ENCODE measurements at places on chromosomes 4 and X. TPM values are rescaled to one million over a fixed set of nuclear protein-coding genes. Genes with fewer than 3 reads are reported as not detected.

The ZCCHC18 gene
- total RNA-seq = not detected

The PTPN13 gene
- total RNA-seq = 1.9 TPM

The REPS2 gene
- 4.5 TPM for total RNA-seq

The SLC16A2 gene
- 2.4 TPM for total RNA-seq

The ADGRL3 gene
- 1.2 TPM for total RNA-seq

The SMIM43 gene
- not detected for total RNA-seq

The MAGEA9B gene
- not detected for total RNA-seq

The CEP44 gene
- total RNA-seq = 9.5 TPM

The EREG gene
- not detected for total RNA-seq

The PRPS2 gene
- 1.9 TPM for total RNA-seq
